ENCODE measurements at places on chromosomes 7 and 10.
A peak's percentile ranks its signal among the peaks of the same experiment; 100 is the strongest.

DNA sequence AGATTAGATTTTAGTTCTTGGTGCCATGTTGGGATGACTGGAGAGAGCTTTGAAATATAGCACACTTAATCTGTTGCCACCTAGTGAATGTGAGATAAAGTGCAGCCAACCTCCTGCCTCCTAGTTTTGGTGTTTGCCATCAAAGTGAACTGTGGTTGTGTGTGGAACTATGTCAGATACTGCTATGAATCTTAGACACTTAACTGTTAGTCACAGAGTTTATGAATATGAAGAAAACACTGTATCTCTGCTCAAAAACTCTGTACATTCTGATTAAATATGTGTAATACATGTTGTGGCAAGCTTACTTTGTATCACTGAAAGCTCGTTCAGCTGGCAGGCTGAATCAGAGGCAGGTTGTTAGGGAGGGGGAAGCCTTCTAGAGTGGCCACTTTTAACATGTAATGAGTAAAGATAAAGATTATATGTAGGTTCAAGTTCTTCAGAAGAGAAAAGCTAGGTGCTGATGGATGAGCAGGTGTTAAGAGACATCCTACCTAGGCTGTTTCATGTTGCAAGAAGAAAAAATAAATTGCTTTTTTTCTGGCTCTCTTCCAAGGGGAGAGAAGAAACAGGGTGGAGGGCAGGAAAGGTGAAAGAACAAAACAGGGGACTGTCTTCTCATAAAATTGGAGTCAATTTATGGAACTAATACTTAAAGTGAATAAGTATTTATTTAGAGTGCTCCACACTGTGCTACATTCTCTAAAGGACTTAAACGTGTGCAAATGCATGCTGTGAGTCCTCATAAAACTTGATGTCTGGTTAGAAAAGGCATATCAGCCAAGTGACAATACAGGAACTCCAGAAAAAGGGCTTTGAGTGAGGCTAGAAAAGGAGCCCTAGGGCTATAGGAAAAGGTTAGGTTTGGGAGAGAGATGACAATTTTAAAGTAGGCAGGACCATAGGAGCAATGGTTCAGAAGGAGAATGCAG, 14.1 kb upstream of the LAMB1 start:
- peak; percentile 70 for DNase-seq

- no peak for DNase-seq
These were observed 49.3 kb downstream of the ABCB4 start for GRCh38 chr7:87426160-87426559.

- no peak for DNase-seq
These were observed 1.9 kb upstream of the SUV39H2 start for GRCh38 chr10:14876764-14877163.

DNA sequence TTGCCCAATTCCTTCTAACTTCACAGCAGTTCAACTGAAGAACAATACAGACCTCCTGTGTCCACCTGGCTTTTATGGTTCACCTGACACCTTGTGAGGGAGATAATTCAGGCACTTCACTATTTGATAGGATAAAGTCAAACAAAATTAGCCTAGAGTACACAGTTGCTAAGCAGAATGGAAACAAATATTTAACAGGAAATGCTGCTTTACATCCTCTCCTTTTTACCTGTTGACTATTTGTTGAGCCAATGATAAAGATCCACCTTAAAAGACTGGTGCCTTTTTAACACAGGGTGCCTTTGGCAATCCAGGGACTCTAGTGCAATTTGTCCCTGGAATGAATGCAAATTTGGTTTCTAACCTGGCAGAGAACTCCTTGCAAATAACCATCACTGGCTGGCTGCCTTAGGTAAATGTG, 39.8 kb downstream of the ITPRID1 start:
- DNase-seq: peak; percentile 89

- no peak for DNase-seq
These were observed 31.0 kb downstream of the NUP42 start for GRCh38 chr7:23212841-23213240.

- DNase-seq: no peak
These were observed 91.9 kb downstream of the MYL10 start for GRCh38 chr7:101537205-101537604.

DNA sequence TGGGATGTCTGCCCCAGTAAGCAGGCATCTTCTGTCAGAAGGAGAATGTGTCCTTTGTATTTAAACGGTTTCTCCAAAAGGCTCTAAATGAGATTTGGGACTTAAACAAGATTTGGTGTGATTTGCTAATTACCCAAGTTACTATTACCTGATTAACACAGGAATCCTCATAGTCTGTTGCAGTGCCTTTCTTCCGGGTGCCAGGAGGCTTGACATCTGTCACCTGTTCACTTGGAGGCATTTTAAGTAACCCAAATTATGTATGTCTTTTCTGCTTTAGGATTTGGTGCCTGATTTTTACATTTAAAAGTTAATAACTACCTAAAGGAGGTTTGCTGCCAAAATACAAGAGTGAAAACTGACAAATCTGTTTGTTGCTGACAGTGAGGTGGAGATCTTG, 587.9 kb upstream of the GALNT17 start:
- DNase-seq: no peak

DNA sequence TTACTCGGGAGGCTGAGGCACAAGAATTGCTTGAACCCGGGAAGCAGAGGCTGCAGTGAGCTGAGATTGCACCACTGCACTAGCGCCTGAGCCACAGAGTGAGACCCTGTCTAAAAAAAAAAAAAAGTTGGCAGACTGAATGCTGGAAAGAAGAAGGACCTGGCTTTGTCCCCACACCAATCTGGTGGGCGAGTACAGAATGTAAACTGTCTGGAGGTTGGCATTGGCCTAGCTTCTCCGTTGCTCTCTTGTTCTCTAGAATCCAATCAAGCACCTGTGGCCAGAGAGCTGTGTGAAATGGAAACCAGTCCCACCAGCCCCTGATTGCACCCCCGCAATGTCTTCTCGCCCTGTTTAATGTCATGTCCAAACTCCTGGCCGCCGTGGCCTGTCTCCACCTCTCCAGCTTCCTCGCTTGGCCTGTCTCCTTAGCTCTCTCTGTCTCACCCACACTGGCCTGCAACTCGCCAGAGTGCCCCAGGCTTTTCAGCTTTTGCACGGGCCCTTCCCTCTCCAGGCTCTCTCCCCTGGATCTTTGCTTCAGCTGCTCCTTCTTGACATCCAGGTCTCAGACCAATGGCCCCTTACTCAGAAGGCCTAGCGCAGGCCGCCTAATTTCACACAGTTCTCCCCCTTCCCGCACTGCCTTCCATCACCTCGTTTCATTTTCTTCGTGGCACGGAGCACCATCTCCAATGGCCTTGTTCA, 670 bp upstream of the AGK start:
- no peak for DNase-seq

DNA sequence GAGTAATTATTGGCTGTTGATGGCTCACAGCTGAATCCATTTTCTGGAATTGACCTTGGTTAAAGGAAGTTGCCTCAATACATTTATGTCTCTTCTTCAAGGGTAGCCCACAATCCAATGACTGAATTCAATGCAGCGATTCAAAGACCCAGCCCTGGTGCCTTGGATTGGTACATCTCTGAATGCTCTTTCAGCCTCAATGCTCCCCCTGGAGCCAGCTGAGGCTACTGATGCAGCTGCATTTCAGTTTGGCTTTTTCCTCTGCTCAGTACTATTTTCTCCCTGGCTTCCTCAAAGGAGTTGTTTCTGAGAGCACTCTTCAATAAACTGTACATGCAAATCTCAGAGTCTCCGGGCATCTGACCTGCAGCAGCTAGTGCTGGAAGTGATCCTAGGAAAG, 633 bp upstream of the EBLN1 start:
- no peak for DNase-seq

DNA sequence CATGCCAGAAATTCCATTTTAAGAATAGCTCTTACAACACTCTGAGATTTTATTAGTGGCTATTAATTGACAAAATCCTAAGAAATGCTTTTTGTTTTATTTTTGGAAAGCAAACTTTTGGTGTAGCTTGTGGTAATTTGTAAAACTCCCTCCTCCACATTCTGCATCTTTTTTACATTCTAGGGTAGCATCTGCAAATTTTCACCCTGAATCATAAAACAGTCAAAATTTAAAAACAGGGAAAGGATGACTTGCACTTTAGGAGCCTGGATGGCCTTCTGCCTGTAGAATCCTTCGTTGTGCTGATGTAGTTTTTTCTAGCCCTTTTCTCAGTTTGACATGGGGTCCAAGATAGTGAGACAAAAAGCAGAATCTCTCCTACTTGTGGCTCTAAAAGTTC, 316.1 kb downstream of the ADRA2A start:
- DNase-seq: no peak

- DNase-seq: no peak
These were observed 3.1 kb downstream of the STRA8 start for GRCh38 chr7:135236727-135237126.

DNA sequence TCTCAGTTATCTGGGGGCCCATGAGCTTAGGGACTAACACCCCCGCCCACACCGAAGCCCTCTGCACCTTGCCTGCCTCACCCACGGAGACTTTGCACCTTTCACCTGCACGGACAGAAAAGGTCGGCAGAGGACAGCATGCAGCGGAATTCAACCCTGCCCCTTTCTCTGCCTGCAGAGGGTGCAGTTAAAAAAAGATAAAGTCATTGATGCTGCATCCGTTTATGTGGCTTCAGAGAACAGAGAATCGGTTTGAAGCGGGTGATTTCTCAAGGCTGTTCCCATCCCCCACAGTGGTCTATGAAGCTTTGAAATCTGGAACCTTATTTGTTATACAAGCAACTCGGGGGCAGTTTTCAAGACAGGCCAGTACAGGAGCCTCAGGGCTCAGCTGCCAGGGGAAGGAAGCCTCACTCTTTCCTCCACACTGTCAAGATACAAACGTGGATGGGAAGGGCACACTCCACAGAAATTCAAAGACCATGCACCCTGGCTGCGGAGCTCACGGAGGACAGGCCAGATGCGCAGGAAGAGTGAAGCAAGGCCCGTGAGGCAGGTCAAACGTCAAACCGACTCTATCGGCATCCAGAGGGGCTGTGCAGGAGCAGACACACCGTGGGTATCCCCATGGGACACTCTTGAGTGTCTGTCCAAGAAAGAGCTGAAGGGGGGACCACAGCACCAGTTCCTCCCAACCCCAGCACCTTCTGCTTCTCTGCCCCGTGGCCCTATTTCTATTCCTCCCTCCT, 66.3 kb downstream of the INSIG1 start:
- DNase-seq: no peak

- DNase-seq: no peak
These were observed 24.6 kb downstream of the TBXAS1 start for GRCh38 chr7:139853506-139854123.

- DNase-seq: no peak
These were observed 1.2 kb upstream of the MYPN start for GRCh38 chr10:68108051-68108450.

DNA sequence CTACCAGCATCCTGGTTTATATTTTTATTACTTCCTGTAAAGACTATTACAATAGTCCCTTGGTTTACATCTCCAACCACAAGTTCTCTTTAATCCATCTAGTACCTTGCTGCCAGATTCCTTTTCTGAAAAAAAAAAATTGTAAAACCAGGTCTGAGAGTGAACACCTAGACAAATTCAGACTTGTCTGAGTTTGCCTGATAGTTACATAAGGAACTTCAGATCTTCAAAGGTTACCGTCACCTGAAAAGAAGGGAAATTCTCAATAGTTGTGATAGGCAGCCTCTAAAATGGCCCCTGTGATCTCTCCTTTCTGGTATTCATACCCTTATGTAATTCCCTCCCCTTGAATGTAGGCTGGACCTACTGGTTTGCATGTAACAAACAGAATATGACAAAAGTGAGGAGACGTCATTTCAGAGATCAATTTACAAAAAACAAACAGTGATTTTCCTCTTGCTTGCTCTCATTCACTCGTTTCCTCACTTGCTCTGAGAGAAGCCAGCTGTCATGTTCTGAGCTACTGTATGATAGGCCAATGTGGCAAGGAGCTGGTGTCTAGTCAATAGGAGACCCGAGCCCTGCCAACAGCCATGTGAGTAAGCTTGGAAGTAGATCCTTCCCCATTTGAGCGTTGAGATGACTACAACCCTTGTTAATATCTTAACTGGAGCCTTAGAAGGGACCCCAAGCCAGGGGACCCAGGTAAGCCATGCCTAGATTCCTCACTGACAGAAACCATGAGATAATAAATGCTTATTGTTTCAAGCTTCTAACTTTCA, 110.9 kb upstream of the LSM8 start:
- no peak for DNase-seq

DNA sequence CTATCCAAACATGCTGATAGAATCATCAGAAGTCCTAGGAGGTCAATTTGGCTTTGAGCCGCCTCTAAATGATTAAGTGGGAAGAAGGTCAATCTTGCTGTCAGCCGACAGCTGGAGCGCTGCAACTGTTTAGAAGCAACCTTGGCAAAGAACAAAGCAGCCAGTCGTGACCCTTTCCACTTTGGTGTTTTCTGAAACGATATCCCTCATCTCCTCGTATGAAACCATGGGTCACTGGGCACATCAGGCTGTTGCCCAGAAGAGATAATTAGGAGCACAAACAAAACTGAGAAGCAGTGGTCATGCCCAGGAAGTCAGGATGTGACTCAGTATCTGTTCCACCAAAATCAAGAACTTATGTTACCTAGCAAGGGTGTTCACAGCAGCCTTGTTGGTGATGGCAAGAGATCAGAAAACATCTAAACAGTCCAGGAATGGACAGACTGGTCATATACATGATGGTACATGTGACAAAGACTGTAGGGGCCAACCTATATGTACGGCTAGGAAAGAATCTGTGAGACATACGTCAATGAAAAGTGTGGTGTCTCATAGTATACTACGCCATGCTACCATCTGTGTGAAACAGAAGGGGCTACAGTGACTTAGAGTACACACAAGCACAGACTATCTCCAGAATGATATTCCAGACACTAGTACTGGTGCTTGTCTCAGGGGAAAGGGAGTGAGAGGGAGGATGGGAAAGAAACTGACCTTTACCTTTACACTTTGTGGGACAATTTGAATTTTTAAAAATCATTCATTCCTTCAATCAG, 22.4 kb downstream of the STN1 start:
- DNase-seq: no peak

- DNase-seq: no peak
These were observed 106.3 kb downstream of the ATXN7L1 start for GRCh38 chr7:105769901-105770628.

DNA sequence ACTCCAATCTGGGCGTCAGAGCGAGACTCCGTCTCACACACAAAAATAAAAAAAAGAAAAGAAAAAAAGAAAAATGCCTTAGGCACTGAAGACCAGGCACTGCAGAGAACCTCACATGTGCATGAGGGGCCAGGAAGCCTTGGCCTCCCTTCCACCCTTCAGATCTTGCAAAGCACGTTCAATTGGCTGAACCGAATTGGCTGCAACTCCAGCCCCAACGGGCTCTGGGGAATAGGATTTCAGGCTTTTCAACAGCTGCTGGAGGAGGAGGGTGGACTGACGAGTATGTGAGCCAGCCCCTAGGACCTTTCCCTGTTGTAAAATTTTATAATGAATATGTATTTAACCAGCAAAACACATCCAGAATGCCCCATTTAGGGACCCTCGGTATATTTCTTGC, 16.7 kb downstream of the TMEM120A start:
- no peak for DNase-seq

DNA sequence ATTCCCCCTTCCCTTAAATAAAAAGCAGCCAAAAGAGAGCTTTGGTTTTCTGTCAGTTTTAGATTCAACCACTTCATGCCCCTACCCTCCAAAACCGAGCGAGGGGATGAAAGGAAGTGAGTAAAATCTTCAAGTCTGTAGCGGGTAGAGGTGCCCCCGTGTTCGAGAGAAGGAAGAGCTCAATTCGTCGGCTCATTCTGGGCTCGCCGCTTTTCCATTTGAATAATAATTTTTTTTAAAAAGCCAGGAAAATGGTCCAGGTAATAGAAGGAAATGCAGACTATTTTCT, 436.2 kb upstream of the GALNT17 start:
- DNase-seq: no peak

Data from COR-L47 (cell line).